Hematopoietic multipotent progenitor cell treated with erythropoietin and hydrocortisone succinate and interleukin-3 and kit ligand, for 4 days (in vitro differentiated cells): ENCODE measurements at places on chromosomes 1 and 21.
A peak's percentile ranks its signal among the peaks of the same experiment; 100 is the strongest.

- no peak for DNase-seq
Measured at GRCh38 chr21:34595457-34595856, 19.5 kb downstream of the RCAN1 start.

GRCh38 chr1:113868387-113869083 is 3.0 kb downstream of the PTPN22 start:
- no peak for DNase-seq

DNA sequence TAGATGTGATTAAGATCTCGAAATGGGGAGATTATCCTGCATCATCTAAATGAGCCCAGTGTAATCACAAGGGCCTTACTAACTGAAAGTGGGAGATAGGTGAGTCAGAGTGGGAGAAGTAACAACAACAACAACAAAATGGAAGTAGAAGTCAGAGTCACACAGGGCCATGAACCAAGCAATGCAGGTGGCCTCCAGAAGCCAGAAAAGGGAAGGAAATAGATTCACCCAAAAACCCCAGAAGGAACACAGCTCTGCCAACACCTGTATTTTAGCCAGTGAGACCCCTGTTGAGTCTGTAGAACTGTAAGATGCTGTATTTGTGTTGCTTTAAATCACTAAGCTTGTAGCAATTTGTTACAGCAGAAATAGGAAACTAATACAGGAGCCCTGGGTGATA is 4.1 kb downstream of the TAGLN2 start:
- no peak for DNase-seq

- peak; percentile 81 for DNase-seq
Measured at GRCh38 chr1:87305151-87305550, 23.5 kb upstream of the LMO4 start.

DNA sequence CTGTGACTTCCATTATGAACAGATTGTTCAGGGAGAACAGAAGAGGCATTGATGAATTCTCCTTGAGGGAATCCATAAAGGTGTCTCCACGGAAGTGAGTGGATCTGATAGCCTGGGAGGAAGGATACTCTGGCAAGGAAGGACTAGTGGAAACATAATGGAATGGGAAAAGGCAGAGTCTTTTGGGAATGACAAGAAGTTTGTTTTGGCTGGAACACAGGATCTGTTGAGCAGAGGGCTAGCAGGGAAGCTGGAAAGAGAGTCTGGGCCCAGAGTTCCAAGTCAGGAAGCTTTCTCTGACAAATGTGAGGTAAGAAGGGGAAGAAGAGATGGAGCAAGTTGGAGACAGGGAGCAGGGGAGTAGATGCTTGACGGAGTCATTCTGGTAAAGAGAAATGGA is 8.1 kb downstream of the ADAMTS5 start:
- DNase-seq: no peak

DNA sequence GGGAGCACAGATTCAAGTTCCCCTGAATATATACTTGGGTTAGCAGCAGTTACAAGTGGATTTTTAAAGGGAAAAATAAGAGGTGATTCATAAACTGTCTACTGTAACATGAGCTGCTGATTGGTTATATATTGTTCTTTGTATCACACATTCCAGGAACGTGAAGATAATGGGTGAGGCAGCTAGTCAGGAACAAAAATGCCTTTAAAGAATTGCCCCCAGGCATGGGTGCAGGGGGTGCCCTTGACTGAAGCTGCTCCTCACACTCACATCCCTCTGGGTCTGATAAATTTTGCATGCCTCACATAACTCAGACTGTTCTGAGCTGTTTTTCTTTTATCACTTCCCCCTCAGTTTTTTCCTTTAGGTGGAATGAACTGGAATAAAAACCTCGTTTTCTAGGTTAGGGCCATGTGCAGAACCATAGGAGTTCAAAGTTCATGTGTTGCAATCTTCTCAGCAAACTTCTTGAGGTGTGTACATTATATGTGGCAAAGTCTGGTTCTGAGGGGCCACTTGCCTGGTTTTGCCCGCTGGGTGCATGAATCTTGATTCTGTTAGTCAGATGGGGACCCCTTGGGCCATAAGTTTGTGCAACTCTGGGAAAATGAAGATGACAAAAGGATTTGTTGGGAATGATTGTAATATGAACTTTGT is 21.1 kb downstream of the TBX19 start:
- DNase-seq: no peak

DNA sequence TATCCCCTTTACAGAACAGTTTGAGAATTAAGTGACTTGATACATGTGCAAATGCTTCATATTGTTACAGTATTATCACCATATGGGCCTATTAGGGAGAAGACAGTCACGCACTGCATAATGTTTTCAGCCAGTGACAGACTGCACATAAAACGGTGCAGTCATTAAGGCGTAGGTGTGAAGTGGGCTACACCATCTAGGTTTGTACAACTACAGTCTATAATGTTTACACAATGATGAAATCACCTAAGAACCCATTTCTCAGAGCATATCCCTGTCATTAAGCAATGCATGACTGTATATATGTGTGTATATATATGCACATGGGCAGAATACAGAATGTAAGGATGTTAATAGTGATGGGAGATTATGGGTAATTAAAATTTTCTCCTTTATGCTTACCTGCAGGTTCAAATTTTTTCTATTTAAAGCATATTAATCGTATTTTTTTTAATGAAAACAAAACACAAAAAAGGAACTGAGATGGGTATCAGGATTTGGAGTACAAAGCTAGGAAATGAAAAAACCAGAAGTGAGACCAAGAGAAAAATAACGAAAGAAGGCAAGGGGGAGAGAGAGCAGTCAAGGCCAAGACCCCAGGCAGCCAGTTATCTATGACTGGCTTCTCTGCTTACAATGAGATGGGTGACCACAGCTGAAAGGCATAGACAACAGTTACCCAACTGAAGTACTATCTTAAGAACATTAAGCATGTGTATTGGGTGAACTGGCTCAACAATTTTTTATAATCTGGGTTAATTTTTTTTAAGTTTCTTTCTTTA is 122.9 kb upstream of the DAB1 start:
- no peak for DNase-seq

- DNase-seq: no peak
Measured at GRCh38 chr21:31310750-31311149, 33.3 kb downstream of the TIAM1 start.

DNA sequence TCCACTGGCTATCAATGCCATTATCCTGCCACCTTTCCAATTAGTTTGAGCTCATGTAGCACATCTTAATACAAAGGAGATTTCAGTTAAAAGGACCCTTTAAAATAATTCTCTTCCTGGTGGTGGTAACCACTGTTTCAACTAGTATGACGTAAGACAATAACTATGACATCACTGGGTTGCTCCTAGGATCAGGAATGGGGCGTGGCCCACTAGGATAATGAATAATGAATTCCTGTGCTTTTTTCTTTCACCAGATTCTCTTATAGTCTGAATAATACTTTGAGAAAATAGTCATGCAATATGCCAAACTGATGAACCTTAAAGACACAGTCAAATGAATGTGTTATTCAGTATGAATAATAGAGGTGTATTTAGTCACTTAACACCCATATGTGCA is 10.6 kb upstream of the KIFAP3 start:
- no peak for DNase-seq

GRCh38 chr1:192669174-192669573 is 33.2 kb downstream of the RGS13 start:
- no peak for DNase-seq

- DNase-seq: no peak
Measured at GRCh38 chr1:59556802-59557548, 257.8 kb upstream of the HOOK1 start.

GRCh38 chr1:184075055-184076029 is 23.8 kb downstream of the TSEN15 start:
- peak; percentile 81 for DNase-seq

GRCh38 chr1:175630076-175630475 is 113.3 kb downstream of the TNR start:
- DNase-seq: peak; percentile 14

- DNase-seq: no peak
Measured at GRCh38 chr1:223733898-223734852, 21.8 kb downstream of the CAPN2 start.

GRCh38 chr1:166297993-166298392 is 131.2 kb upstream of the FAM78B start:
- no peak for DNase-seq

- peak; percentile 44 for DNase-seq
Measured at GRCh38 chr1:172135076-172135672, 285.3 kb upstream of the C1orf105 start.

DNA sequence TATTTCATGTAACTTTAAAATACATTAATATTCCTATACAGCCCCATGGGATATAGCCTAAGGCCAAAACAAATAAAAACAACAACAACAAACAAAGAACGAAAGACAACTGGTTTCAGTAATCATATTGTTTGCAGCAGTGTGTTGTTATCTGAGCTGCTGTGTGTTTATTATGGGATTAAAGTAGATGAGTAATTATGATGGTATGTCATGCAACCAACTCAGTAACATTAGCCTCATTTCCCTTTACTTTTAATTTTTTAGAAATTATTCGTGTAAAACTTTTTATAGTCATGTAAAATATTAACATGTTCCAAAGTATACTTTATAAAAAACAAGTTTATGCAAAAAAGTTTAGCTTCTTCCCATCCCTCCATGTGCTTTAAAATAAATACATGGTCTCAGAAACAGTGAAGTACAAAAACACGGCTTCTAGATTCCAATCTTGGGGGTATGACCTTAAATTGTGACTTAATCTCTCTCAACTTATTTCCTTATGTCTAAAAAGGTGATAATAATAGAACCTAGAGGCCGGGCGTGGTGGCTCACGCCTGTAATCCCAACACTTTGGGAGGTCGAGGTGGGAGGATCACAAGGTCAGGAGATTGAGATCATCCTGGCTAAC is 176.1 kb downstream of the SLC45A1 start:
- DNase-seq: no peak

DNA sequence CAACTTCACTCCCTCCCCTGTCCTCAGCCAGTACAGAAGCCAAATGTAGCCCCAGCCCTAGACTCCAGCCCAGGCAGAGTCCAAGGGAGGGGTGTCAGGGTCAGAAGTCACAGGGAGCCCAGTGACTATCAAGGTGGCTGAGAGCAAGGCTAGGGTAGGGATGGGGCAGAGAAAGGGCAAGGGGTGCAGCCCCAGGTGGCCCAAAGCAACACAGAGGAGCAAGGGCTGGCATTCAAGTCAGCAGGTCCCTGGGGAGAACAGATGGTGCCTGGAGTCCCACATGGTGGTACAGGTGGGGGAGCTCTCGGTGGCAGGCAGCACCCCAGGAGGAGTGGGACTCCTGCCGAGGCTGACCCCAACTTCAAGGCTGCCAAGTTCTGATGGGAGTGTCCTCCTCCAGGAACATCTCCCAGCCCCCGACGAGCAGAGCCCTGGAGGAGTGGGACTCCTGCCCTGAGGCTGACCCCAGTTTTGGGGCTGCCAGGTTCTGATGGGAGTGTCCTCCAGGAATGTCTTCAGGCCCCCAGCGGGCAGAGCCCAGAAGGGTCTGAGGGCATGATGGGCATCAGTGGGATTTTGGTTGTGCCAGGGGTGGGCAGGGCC is 3.7 kb upstream of the DVL1 start:
- no peak for DNase-seq

DNA sequence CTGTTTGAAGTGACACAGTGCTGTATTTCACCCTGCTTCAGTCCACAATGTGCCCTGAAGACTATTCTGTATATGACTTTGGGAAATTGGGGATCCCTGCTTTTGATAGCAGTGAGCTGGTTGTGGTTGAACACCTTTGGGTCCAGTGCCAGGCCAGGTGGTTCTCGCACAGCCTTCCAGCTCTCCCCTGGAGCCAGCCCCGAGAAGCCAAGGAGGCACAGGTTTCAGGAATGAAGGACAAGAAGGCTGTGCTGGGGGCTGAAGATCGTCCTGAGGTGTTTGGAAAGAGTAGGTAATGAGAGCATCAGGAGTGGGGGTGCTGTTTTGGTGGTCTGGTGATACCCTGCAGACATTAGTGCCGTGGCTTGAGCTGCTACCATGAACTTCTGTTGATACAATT is 131.4 kb upstream of the COL6A1 start:
- no peak for DNase-seq

DNA sequence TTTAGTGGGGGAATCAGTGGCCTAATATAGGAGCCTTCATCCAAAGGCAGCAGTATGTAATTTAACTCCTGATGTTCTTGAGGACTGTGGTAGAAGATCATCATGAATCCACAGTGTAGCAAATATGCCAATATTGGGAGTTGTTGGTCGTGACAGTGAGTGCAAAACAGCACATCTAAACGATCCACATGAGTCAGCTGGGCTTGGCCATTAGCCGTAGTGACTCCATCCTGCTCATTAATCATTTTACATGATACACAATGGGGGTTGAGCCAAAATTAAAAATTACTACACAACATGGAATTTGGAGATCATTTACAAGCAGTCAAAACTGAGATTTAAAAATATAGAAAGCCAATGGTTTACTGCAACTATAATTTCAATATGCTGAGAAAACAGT is 653.9 kb upstream of the CAMK1G start:
- DNase-seq: no peak

DNA sequence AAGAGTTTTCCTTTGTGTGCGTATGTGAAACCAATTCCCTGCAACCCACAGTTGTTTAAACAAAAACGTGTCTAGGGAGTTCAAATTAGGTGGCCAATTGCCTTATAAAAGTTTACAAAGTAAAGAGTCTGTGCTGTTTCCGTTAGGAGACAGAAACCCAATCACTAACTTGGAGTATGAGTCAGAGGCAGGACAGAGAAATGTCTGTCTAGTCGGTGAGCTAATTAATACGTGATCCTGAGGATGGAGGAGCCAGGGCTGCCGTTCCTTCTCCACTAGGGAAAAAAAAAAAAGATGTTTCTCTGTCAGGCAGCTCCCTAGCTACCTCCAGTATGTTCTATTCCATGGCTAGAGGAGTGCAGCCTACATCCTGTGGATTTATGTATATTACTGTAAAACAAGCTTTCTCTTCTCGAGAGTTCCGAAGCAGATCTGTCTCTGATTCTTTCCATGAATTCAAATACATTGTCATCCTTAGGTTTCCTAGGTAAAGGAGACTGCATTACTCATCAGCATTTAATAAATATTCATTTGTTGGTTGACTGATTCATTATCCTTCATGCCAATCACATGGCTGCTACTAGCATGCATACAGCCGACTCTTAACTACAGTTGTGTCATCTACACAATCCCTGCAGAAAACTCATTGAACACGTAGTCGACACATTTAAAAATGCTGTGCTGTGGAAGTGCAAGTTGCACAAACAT is 430.6 kb downstream of the KIF26B start:
- DNase-seq: no peak

- DNase-seq: peak; percentile 14
Measured at GRCh38 chr1:75616436-75617433, 5.8 kb upstream of the SLC44A5 start.

DNA sequence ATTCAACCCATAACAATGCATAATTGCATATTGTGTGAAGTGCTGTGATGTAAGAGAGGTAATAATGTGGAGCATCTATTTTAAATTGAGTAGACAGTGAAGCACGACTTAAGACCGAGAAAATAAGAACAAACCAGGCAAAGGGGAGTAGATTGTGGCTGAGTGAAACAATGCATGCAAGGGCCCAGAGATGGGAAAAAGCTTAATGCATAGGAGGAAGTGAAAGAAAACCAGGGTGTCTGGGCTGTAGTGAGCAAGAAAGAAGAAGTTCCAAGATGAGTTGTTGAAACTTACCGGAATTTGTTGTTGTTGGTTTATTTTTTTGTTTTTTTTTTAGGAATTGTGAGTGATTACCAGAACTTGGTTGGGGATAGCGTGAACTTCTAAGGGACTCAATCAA is 104.7 kb downstream of the SNX7 start:
- DNase-seq: peak; percentile 5

GRCh38 chr1:101264697-101265096 is 27.9 kb downstream of the S1PR1 start:
- peak; percentile 53 for DNase-seq

GRCh38 chr1:161046605-161047228 is 940 bp upstream of the USF1 start:
- DNase-seq: peak; percentile 48

- no peak for DNase-seq
Measured at GRCh38 chr1:200299571-200299970, 110.3 kb downstream of the ZNF281 start.
